ENCODE measurements at places on chromosomes 5 and 9.
A peak's percentile ranks its signal among the peaks of the same experiment; 100 is the strongest.

GRCh38 chr5:42854795-42855194 is 43.1 kb upstream of the SELENOP start:
- no peak for DNase-seq

- DNase-seq: no peak
These were observed 93.9 kb upstream of the ITGA1 start for GRCh38 chr5:52693836-52694235.

GRCh38 chr9:13552606-13553215 is 273.2 kb upstream of the MPDZ start:
- DNase-seq: no peak

GRCh38 chr5:1479581-1480188 is 34.4 kb upstream of the SLC6A3 start:
- peak; percentile 37 for DNase-seq

DNA sequence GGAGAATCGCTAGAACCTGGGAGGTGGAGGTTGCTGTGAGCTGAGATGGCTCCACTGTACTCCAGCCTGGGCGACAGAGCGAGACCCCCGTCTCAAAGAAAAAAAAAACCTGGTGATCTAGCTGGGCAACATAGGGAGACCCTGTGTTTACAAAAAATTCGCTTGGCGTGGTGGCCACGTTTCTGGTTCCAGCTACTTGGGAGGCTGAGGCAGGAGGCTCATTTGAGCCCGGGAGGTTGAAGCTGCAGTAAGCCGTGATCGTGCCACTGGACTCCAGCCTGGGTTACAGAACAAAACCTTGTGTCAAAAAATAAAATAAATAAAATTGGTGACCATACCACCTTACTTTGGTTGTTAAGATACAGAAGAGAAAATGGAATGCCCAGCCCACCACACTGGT is 1.8 kb upstream of the HNRNPAB start:
- no peak for DNase-seq

- no peak for DNase-seq
These were observed 139.1 kb downstream of the FSTL4 start for GRCh38 chr5:133473291-133473690.

GRCh38 chr9:114397219-114397847 is 9.6 kb upstream of the AKNA start:
- DNase-seq: no peak

GRCh38 chr9:21854594-21854993 is 52.2 kb downstream of the MTAP start:
- no peak for DNase-seq

- DNase-seq: no peak
These were observed 43.5 kb upstream of the ANKDD1B start for GRCh38 chr5:75567710-75568109.

DNA sequence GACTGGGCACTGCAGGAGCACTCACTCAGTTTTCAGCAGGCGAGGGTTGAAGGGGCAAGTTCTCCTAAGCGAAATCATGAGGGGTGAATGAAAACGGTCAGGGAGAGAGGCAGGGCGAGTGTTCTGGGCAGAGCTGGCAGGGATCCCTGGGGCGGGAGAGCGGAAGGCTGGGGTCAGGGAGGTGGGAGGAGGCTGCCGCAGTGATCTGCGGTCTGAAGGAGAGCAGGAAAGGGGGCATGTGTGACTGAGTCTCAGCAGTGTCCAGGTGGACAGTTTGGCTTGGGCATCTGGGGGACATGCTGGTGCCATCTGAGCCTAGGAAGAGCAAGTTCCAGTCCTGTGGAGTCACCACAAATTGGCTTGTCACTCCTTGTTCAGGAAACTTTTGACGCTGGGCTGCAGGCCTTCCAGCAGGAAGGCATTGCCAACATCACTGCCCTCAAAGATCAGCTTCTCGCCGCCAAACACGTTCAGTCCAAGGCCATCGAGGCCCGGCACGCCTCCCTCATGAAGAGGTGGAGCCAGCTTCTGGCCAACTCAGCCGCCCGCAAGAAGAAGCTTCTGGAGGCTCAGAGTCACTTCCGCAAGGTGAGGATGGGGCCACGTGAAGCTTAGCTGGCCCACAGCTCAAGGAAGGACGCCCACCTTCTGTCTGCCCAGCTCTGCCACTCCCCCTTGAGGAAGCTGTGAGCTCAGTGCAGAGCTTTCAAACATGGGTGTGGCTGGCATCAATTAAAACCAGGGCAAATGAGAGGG is 31.1 kb downstream of the DYNC2I2 start:
- no peak for DNase-seq

DNA sequence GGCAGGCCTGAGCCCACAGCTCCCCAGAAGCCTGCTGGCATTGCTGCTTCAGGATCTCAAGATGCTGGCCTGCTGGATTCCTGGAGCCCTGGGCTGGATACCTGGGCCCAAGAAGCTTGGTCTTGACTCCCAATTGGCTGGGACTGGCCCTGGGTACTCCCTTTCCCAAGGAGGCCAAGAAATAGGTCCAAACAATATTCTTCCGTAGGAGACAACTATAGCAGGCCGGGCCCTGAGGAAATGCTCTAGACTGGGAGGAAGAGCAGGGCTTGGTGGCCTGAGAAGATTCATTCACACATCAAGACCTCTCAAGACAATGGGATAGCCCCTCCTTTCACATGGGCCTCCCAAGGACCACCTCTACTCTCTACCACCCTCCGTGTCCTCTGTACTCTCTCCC is 7.9 kb downstream of the CSF2 start:
- no peak for DNase-seq

Measured in activated T-cell treated with anti-CD3 and anti-CD28 coated beads for 4 hours (primary cell).